ENCODE measurements at places on chromosomes 6 and 20.

- no peak for DNase-seq
Observed at GRCh38 chr6:135087803-135088202, 33.2 kb upstream of the HBS1L start.

GRCh38 chr6:106250953-106251352 lies 74.6 kb downstream of the ATG5 start:
- DNase-seq: no peak

GRCh38 chr20:51492167-51493092 lies 50.1 kb downstream of the NFATC2 start:
- DNase-seq: no peak

GRCh38 chr6:11767458-11767857 lies 11.1 kb downstream of the ADTRP start:
- no peak for DNase-seq

GRCh38 chr20:44056010-44056698 lies 130.8 kb downstream of the JPH2 start:
- no peak for DNase-seq

DNA sequence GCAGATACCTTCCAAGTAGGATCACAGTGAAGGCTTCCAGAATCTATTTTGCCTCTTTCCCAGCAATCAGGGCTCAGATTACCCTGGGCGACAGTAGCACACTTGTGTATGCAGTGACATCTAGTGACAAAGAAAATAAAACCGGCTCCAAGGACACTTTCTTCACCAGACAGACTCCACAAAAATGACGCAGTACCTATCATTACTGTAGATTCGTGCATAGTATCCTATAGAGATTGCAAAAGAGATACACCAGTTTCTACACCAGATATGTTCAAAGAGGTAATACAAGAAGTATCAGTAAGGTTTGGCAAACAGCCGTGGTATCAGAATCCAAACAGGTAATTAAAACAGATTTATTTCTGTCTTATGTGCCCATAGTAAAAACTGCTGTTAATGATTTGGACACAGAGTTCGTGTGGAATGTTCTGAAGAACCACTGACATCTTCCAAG lies 600.4 kb upstream of the JAG1 start:
- DNase-seq: no peak

DNA sequence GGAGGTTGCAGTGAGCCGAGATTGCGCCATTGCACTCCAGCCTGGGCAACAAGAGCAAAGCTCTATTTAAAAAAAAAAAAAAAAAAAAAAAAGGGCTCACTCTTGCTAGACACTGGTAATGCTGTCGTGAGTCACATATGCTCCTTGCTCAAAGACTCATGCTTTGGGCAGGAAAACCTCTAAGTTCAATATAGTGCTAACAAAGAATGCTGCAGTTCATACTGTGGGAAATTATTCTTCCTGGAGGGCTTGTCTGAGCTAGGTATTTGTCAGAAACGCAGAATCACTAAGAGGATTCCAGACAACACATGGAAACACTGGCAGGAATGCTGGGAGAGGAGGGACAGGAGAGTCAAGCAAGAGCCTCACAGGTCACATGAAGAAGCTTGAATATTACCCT lies 2.3 kb upstream of the LYRM2 start:
- no peak for DNase-seq

GRCh38 chr6:35319346-35320030 lies 21.9 kb downstream of the DEF6 start:
- DNase-seq: no peak

DNA sequence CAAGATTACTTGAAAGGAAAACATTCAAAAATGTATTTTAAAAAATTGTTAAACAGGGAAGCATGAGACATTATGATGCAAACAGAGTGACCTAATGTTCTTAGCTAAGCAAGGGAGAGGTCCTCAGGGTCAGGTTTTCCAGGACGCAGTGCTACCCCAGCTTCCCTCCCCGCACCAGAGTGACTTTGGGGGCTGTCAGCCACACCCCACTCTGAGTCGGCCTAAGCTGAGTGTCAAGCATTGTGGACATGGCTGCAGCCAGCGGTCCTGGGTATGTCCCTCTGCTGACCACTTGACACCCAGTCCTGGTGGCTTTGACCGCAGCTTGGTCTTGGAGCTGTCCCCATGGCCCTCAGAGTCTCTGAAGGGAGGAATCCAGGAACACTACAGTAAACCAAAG lies 54.9 kb upstream of the CD93 start:
- DNase-seq: no peak

DNA sequence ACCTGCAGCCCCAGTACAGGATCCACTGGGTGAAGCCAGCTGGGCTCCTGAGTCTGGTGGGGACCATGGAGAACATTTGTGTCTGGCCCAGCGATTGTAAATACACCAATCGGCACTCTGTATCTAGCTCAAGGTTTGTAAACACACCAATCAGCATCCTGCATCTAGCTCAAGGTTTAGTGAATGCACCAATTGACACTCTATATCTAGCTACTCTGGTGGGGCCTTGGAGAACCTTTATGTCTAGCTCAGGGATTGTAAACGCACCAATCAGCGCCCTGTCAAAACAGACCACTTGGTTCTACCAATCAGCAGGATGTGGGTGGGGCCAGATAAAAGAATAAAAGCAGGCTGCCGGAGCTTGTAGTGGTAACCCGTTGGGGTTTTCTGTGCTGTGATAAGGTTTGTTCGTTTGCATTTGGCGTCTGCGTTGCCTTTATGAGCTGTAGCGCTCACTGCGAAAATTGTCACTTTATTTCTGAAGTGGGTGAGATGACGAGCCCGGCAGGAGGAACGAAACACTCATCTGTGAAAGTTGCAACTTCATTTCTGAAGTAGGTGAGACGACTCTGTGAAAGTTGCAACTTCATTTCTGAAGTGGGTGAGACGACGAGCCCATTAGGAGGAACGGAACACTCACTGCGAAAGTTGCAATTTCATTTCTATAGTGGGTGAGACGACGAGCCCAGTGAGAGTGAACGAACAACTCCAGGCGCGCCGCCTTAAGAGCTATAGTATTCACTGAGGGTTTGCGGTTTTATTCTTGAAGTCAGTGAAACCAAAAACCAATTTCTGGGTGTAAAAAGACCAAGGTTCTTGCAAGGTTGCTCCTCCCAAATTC lies 31.1 kb downstream of the SERPINB6 start:
- no peak for DNase-seq

DNA sequence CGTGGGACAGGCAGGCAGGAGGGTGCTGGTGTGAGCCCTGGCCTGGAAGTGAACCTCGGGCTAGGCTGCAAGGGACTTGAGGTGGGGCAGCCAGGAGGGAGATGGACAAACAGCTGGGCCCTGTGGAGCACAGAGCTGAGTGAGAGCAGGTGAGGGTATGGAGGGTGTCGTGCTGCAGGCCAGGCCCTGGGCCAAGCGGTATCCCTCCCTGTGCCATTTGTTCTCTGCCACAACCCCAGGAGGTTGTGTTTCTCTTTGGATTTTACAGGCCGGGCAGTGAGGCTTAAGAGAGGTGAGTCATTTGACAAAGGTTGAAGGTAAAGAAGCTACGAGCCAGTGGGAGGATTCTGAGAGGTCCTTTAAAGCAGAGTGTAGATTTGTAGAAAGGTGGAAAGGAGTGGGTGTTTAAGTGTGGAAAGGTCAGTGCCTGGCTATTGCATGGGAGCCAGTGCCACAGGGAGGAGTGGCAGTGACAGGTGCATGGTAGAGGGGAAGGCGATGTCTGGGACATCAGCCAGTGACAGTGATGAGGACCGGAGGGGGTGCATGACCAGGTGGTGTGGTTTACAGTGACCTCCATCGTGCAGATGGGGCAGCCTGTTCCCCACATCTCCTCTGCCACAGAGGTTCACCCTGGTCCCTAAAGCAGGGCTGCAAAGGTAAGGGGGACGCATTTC lies 39.8 kb downstream of the GMPR start:
- DNase-seq: no peak

DNA sequence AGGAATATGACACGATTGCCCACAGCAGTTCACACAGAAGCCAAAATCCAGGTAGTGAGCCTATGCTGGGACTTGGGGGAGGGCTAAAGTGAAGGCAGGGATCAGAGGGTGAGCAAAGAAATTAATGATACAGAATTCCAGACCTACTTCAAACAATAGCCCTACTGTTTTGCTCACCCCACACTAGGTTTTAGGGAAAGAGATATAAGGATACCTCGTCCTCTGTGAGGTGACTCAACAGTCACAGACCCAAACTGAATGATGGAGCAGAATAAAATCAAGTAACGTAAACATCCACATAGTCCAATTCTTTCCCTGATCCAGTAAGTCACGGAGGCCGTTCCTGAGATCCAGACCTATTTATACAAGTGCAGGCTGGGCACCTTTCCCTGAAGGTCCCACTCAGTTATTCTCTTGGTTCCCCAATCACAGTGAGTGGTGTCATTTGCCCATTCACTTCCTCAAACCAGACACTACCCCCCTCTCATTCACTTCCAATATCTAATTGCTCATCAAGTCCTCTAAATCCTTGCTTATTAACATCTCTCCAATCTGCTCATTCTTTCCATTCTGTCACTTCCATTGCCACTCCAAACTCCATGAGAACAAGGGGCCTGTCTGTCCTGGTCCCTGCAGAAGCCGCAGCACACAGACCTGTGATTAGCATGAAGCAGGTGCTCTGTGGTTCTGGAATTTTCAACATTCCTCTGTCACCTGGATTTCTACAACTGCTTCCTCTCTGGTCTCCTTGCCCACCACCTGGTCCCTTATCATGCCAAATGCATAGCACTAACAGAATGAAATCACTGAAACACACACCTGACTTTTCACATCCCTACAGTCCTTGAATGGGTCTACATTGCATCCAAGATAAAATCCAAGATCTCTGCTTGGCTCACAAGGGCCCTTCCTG lies 55.9 kb downstream of the ATXN1 start:
- DNase-seq: no peak

GRCh38 chr6:40439026-40439800 lies 148.0 kb downstream of the LRFN2 start:
- no peak for DNase-seq

GRCh38 chr6:15336900-15337560 lies 91.2 kb downstream of the JARID2 start:
- DNase-seq: no peak

DNA sequence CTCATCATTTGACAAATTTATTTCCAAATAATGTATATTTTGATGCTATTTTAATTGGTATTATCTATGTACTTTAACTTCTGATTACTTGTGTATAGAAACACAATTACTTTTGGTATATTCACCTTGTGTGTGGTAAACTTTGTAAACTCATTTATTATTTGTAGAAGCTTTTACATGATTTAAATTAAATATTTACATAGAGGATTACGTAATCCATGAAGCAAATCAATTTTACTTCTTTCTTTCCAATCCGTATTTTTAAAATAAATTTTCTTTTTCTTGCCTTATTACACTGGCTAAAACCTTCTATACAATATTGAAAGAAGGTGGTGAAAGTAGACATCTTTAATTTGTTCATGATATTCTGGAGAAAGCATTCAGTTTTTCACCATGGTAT lies 540.2 kb downstream of the MMUT start:
- no peak for DNase-seq

All from SIG-M5 (cell line).